Stimulated activated CD8-positive, alpha-beta memory T cell treated with anti-CD3 and anti-CD28 coated beads, Interleukin-15, amount 100 ng/mL, for 24 hours (primary cell): ENCODE measurements at places on chromosomes 1 and 21.

GRCh38 chr1:113275083-113275482 is 115.2 kb upstream of the MAGI3 start:
- no peak for DNase-seq

DNA sequence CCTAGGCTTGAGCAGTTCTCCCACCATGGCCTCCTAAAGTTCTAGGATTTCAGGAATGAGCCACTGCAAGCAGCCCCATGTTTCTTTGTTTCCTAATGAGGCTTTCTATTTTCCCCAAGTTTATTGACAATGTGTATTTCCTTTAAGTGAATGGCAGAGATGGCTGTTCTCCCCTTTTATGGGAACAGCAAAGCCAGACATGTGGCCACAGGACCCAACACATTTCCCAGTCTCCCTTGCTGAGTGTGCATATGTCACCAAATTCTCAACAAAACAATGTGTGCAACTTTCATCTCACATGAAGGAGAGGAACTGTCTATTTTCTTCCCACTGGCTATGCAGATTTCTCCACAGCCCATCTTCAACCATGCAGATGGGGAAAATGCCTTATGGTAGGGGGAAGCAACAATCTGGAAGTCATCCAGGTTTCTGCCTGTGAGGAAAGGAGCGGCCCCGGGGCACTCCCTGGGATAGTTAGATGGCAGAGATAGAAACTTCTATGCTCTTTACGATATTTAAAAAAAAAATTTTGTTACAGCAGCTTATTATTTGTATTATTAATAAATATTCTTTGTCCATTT is 28.6 kb upstream of the MAP10 start:
- no peak for DNase-seq

DNA sequence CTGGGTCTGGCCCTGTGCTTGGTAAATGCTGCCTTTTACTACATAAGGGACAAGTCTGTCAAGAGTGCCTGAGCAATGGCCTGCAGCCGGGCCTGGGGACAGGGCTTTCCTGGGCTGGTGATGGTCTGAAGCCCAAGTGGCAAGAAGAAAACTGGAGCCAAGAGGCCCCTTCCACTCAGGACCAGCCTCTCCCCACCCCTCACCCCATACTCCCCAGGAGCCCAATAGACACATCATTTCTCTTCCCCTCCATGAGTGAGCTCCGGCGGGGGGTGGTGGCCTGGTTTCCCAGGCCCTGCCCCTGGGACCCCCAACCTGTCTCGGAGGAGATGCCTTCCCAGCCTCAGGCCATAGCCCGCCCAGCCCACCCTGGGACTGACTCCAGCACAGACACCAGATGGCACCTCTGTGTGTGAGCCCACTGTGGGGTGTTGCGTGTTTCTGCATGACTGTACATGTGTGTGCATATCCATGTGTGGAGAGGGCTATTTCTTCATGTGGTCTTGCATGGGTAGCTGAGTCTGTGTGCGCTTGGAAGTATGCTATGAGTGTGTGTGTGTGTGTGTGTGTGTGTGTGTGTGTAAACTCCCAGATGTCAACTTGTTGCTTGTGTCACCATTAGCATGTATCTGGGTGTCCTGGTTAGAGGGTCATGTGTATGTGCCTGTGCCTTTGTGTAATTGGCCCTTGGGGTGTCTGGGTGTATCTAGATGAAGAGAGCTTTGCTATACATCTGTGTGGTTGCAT is 14.3 kb upstream of the LRP8 start:
- no peak for DNase-seq

- no peak for DNase-seq
Observed at GRCh38 chr1:215375381-215375780, 191.7 kb upstream of the KCTD3 start.

DNA sequence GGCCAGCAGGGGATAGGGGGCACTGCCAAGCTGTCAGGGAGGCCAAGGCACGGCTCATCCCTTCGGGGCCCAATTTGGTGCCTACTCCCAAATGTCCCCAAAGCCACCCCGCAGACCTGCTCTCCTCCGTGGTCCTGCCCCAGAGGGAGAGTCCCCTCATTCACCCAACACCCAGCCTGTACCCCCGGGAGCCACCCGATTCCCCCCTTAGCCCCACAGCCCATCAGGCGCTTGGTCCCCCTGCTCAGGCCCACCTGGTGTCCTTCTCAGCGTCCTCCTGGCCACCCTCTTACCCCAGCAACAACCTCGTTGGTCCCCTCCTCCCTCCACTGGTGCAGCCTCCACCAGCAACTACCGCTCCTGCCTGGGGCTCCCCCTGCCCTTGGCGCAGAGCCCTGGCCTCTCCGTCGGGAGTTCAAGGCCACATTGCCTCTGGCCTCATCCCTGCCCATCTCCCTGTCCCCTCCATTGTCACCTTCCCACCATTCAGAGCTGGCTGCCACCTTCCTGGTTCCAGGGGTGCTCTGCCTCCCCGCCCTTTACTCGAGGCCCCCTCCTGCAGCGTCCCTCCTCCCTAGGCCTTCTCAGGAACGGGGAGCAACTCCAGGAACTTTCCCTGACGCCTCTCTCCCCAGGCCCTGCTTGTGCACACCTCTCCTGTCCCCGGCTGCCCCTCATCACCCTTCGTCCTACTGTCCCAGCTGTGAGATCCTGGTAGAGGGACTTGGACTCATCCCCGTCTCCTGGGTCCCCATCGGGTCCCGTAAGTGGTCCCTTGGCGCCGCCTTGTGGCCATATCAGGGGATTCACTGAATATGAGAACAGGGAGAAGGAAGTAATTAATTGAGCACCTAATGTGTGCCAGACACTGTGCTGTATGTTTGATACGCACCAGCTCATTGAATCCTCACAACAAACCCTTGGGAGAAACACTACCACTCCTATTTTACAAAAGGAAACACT is 73.9 kb downstream of the RAP1GAP start:
- DNase-seq, result peak; percentile 19

DNA sequence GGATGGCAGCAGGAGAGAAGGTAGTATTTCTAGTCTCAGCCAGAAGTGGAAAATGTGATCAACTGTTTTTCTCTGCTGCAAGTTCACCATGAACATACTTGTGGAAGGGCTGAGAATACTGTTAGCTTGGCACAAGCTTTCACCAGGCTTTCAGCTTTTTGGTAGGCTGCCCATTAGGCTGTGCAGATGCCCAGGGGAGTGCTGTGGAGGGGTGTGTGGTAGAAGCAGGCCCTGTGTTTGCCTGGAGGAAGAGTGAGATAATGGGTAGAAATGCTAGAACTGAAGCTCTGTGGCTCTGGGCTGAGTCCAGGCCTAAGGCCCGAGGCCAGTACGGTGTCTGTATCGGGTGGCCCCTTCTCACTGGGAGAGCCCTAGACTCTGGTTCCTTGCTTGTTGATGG is 9.8 kb downstream of the DNAJC6 start:
- DNase-seq, result no peak

DNA sequence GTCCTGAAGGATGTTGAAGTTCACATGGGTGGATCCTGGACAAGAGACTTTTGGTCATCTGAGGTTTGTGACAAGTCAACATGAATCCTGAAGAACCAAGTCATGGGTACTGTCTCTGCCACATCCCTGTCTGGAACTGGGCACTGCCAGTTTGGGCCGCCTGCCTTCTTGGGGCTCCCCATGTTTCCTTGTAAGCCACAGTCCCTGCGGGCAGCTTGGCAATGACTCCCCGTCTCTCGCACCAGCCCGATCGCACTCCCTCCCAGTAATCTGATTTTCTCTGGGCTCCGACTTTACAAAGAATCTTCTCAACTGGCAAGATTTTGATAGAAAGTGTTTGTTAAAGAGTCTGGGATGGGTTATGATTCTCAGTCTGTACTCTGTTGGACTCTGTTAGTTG is 80.4 kb downstream of the DDX20 start:
- no peak for DNase-seq

DNA sequence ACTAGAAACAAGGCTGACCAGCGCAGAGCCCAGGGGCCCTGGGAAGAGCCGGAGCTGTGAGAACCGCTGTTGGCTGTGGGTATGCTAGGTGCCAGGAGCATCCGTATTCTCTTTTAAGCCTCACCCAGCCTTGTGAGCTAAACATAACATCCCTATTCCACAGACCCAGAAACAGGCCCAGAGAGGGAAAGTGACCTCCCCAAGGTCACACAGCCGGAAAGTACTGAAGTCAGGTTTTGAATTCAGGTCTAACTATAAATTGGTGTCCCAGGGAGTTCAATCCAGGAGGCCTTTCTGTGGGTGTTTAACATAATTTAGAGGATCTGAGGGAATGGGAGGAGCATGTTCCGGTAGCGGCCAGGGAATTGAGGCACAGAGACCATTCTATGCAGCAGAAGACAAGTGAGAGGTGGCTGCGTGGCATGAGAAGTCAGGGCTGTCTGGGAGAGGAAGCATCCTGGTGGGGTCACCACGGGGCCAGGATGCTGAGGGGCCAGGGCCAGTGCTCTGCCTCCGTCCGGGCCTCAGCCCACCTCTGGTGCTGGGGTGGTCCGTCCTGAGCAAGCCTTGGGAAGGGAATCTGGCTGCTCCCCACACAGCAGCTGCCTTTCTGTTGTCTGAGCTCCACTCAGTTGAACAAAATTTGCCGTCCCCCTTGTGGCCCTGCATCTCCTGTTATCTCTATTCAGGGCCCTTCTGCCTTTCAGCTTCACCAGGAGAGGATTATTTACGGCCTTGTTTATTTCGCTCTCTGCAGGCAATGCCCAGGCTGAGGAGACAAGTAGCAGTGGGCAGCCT is 338.8 kb upstream of the VAMP3 start:
- DNase-seq, result no peak

DNA sequence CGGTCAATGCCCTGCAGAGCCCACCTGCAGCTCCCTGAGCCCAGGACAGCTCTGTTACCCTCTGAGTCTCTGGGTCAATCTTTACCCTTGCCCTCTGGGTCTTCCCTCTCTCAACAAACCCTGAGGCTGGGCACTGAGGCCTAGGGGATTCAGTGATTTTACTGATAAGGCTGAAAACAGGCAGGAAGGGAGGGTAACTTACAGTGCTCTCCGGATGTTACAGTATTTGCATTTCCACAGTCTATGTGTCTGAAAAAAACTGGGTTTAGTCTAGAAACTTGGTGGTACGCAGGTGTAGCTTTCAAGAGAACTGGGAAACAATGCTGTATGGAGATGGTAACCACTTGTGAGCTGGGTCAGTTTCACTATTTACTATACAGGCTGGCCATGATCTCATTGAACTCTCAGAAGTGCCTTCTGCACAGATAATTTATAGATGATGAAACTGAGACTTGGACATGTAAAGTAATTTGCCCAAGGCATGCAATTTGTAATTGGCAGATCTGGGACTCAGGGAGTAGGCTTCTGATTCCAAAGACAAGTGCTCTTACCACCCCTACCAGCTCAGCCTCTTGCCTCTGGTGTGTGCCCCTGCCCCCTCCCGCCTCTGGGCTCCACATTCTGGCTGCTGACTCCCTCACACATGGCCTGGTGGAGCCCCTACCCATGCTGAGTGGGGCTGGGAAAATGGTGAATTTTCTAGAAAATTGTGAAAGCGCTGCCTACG is 48.8 kb downstream of the TENT5C start:
- DNase-seq, result no peak

- no peak for DNase-seq
Observed at GRCh38 chr1:225437710-225438437, 10.0 kb upstream of the LBR start.
